ENCODE measurements at places on chromosomes 1 and 21.

- DNase-seq, result no peak
Observed at GRCh38 chr1:172818841-172819527, 160.1 kb downstream of the FASLG start.

DNA sequence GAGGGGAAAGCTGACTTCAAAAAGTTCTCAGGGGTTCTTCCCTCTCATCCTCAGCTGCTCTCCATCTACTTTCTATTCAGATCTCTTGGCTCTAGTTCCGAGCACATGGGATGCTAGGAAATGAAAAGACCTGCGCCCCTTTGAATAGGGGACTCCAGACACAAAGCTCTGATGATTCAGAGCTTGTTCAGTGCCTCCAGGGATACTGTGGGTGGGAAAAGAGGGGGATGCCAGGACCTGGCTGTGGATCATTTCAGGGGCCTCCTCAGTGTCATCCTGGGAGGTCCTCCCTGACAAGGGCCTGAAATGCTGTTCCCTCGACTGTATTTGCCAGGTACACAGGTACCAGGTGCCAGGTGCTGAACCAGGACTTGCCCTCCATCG, 943 bp upstream of the KIAA0040 start:
- DNase-seq, result no peak

DNA sequence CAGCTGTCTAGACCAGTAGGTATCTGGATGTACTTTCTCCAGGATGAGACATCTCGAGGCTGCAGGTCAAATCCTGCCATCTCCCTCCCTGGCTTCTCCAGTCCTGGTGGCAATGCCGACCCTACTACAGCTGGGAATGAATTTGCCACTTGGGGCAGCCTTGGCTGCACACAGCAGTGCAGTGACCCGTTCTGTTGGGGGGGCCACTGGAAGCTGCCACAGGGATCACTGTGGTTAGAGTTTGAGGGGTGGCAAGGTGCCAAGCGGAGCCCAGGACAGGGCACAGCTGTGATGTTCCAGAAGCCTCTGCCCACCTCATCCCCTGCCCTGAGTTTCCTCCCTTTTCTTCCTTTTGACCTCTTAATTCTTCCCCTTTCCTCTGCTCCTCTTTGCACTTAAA, 17.1 kb downstream of the COL6A2 start:
- DNase-seq, result no peak

DNA sequence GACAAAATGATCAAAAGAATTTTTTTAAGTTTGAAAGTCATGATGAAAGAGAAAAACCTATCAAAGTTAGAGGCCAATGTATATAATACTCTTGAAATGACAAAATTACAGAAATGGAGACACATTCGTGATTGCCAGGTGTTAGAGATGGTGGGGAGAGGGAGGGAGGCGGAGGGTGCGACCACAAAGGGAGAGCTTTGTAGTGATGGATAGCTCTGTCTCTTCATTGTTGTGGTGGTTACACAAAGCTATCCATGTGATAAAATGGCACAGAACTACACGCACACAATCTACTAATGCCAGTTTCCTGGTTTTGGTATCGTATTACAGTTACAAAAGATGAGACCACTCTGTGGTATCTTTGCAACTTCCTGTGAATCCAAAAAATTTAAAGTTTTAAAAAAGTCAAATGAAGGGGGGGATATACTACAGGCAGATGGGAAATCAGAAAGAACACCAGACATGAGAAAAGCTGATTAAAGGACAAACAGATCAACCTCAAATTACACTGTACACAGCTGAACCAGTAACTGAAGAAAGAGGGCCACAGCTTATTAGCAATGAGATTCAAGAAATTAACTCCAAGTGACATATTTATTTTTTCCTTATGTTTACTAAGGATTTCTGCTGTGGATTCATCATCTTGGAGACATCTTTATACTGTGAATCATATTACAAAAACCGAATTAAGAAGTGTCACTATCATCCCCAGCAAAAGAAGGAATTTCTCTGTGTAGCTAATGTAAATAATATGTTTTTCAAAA, 199.1 kb downstream of the SLC45A1 start:
- DNase-seq, result no peak

- DNase-seq, result no peak
Observed at GRCh38 chr1:246580497-246581370, 14.5 kb downstream of the CNST start.
